Fibroblast of skin of back (primary cell): ENCODE measurements at places on chromosomes 5 and 9.
A peak's percentile ranks its signal among the peaks of the same experiment; 100 is the strongest.

GRCh38 chr5:135324160-135324559, 74.9 kb downstream of the MACROH2A1 start:
- DNase-seq = no peak

GRCh38 chr5:86737579-86737978, 119.8 kb downstream of the COX7C start:
- no peak for DNase-seq

- peak; percentile 70 for DNase-seq
Measured at GRCh38 chr5:59810041-59810440, 83.5 kb downstream of the PDE4D start.

DNA sequence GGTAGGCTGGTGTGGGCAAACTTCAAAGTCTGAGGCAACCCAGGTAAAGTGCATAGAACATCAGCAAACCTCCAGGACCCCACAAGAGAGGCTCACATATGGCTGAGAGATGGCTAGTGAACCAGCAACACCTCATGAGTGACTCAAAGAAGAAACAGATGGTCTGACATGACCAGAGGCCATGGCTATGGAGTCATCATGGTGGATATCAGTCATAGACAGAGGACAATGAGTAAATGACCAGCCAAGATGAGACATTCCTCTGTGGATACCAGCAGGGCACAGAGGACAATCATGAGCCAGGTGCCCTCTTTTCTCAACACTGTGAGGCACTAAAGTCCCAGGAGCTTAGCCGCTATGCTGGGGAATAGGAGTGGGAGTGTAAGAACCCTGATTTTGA, 180.8 kb downstream of the RASEF start:
- DNase-seq = peak; percentile 39

- no peak for DNase-seq
Measured at GRCh38 chr5:119358901-119359603, 3.2 kb downstream of the TNFAIP8 start.
